ENCODE measurements at places on chromosomes 7 and 10.

GRCh38 chr10:42988517-42989395 is 88.1 kb upstream of the RET start:
- no peak for DNase-seq

DNA sequence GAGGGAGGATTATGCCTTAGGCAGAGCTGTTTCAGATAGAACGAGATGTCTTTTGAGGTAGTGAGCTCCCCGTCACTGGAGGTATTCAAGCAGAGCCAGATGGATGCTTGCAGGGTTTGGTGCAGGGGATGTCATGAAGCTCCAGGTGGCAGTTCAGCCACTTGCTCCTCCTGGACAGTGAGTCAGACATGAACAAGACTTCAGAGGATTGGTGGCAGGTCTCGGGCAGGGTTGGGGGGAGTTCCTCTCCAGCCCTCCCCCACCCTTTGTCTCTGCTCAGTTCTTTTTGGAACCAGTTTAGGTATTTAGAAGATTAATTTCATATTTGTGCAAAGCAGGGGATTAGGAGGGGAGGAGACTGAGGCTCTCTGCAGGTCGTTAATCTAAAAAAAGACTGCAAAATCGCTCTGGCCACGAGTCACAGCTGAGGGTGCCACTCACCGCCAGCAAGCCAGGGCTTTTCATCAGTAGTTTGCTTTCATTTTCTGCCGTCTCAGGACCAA is 21.5 kb upstream of the MYL10 start:
- no peak for DNase-seq

GRCh38 chr7:1324028-1324900 is 91.6 kb downstream of the UNCX start:
- DNase-seq = no peak

DNA sequence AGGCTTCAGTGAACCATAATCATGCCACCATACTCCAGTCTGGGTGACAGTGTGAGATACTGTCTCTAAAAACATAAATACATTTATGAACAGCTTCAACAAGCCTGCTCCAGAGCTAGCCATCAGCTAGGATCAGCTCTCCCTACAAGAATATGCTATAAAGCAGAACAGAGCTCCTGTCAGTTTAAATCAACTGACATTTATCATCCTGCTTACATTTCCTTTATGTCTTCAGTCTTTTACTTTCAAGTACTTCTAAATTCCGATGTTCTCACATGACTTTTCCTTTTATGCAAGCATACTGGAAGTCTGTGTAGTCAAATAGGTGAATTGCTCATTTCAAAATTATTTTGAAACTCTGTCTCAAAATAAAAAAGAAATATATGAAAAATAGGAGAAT is 64.6 kb downstream of the COA1 start:
- no peak for DNase-seq

GRCh38 chr10:8023321-8023720 is 31.2 kb upstream of the GATA3 start:
- no peak for DNase-seq
